Endothelial cell of umbilical vein (primary cell): ENCODE measurements at places on chromosomes 2 and 18.

- DNase-seq = no peak
Observed at GRCh38 chr2:204272089-204272488, 273.2 kb upstream of the PARD3B start.

DNA sequence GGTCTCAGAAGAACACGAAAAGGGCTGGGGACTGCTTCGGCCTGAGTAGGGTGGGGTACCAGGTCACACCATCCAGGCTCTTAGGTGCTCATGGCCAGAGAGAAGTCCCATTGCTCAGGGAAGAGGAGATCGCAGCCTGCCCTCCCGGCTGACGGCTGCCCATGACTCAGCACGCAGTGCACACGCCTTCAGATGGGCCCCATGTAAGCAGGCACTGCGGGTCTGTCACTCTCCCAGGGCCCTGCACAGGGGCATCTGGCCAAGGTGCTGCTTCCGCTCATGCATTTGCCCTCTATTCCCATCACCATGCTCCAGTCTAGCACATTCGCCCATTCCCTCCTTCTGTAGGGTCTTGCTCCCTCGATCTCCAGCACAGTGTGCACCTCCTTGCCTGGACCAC lies 34.7 kb downstream of the SFXN5 start:
- DNase-seq = no peak

- DNase-seq = no peak
Observed at GRCh38 chr2:106119074-106119473, 75.0 kb downstream of the UXS1 start.

GRCh38 chr2:75516378-75517360 lies 44.1 kb downstream of the EVA1A start:
- DNase-seq = peak; percentile 60

- DNase-seq = no peak
Observed at GRCh38 chr2:176668912-176669311, 399.7 kb downstream of the MTX2 start.

DNA sequence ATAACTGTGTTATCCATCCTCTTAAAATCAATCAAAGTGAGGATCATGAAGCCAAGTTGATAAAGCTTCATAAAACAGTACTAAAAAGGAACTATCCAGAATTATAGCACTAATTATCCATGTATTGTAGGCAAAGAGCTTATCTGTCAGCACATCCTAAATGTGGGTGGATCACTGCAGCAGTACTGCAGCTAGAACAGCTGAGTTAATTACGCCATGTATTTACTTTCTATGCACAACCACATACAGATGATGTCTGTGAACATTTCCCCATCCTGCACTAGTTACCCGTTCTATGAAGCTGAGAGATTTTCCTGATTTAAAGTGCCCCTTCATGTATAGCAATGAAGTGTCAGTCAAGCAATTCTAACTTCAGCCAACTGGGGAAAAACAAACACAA lies 96.6 kb downstream of the RAPH1 start:
- DNase-seq = no peak

DNA sequence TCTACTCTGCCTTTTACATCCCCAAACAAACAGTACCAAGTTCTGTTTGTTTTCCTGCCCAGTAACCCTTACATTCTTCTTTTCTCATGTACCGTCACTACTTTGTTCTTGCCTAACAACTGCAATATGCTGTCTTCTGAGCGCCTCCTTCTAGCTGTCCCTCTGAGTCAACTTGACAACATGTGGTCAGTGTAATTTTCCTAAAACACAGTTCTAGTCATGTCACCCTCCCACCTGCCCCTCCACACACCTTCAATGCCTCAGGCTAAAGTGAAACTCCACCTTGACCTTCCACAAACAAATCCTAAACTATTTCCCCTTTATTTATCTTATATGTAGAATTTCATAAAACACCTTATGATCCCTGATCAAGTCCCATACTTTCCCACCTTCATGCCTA lies 124.6 kb upstream of the CD302 start:
- DNase-seq = no peak

GRCh38 chr18:61583548-61583947 lies 250.3 kb downstream of the CDH20 start:
- no peak for DNase-seq

DNA sequence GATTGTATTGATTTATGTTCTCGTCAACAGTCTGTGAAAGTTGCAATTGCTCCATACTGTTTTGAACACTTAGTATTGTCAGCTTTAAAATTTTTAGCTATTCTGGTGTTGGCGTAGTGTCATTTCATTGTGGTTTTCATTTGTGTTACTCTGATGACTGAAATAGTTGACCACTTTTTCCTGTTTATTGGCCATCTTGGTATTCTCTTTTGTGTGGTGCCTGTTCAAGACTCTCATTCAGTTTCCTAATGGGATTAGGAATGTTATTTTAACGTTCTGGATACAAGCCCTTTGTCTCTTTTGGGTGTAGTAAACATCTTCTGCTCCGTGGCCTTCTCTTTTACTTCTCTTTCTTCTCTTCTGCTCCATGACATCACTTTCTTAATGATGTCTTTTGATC lies 82.7 kb upstream of the SMAD2 start:
- no peak for DNase-seq

DNA sequence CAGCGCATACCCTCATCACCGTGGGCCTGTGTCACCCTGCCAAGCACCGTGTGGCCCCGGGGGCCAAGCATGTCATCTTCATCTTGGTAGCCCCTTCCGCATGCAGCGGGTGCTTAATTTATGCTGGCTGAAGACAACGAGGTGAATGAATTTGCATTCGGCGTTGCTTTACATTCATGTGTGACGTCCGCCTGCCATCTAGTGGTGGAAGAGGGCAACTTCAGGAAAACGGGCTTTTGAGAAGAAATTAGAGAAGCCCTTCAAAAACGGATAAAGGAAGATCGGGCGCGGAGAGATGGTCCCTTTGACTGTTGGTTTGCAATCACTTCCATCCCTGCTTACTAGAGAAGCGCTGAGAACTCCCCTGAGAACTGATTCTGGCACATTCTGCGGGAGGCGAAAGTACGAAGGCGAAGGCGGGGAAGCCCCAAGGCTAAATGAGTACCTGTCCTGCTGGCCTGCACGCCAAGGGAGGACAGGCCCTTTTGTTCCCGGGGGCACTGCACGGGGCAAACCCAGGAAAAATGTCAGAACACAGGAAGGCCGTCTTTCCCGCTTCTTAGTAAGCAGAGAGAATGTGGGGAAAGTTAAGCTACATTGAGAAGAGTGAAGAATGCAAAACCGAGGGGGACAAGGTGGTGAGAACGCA lies 145.9 kb downstream of the ZNF516 start:
- DNase-seq = peak; percentile 59

DNA sequence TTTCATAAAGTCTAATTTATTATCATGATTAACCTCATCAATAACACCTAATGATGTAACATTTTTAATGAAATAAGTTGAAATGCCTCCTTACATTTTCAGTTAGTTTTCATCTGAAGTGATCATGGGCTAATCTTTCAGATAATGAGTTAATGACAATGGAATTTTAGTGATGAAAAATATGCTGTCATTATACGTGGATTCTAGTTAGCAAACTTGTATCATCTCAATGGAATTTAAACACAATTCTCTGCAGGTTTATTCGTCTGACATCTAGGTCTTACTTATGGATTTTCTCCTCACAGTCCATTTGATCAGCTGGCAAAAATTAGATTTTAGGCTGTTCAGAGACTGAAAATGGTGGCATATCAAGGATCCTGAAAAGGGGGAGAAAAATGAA lies 885.0 kb downstream of the SLC4A3 start:
- DNase-seq = no peak

DNA sequence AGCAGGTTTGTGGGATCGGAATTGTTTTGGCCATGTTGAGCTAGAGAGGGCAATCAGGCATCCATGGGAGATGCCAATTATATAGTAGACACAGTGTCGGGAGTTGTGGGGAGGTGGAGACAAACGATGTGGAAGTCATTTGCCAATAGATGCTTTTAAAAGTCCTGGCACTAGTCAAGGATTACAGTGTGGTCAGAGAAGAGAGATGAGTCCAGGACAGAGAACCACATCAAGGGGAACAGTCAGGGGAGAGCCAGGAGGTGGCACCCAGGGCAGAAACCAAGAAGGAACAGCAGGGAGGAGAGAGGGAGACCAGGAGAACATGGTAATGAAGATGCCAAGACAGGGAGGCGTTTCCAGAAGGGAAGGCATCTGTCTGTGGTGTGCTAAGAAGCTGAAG lies 81.2 kb downstream of the ARL4C start:
- DNase-seq = no peak

- no peak for DNase-seq
Observed at GRCh38 chr18:6590326-6590725, 139.2 kb upstream of the ARHGAP28 start.

DNA sequence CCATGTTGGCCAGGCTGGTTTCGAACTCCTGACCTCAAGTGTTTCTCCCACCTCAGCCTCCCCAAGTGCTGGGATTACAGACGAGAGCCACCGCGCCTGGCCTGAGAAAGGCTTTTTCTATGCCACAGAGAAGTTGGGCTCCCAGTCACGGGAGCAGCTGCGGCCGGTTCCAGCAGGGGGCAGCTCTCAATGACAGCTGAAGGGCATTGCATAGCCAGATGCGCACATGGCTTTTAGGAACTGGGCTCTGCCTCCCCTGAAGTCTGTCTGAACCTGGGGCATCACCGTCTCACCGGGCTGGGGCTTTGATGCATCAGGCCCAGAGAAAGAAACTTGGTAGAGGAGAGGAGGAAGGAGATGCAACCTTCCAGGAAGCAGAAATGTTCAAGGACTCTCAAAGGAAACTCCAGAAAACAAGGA lies 84.2 kb upstream of the LAPTM4A start:
- DNase-seq = peak; percentile 62

DNA sequence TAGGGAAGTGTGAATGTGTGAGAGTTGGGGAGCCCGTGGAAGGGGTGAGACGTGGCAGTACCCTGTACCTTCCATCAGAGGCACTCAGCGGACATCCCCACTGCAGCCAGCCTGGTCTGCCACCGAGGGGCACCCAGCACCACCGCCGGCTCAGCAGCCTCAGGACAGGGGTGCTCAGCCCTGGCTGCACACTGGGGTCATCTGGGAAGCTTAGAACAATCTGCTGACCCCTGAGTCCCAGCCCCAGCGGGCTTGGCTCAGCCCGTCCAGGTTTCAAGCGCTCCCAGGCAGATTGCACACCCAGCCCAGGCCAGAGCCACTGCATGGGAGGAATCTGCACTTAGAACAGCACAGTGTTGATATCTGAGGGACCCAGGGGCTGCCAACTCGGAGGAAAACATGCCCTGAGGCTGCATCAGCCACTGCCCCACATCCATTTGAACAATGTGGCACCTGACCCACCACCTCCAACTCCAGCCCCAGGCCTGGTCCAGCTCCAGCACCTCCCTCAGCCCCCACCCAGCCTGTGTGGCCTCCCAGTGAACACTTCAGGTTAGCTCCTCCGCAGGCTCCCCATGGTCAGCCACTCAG lies 147.1 kb upstream of the OTOS start:
- no peak for DNase-seq

DNA sequence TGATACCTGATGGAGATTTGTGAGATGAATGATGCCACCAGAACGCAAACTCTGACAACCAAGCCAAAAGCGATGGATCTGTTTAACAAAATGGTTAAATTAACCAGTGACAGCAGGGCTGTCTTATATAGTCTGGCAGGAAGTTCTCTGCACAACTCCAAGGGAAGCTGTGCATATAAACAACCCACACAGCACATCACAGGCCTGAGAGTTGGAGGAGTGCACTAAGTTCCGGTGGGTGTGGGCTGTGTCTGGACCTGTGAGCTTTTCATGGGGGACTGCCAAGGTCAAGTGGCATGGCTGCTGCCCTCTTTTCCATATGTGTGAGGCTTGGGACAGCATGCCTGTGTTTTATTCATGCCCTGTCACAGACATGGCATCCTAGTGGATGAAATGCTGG lies 414.6 kb upstream of the TRIB2 start:
- no peak for DNase-seq

- no peak for DNase-seq
Observed at GRCh38 chr18:62978251-62979049, 263.1 kb downstream of the PHLPP1 start.

DNA sequence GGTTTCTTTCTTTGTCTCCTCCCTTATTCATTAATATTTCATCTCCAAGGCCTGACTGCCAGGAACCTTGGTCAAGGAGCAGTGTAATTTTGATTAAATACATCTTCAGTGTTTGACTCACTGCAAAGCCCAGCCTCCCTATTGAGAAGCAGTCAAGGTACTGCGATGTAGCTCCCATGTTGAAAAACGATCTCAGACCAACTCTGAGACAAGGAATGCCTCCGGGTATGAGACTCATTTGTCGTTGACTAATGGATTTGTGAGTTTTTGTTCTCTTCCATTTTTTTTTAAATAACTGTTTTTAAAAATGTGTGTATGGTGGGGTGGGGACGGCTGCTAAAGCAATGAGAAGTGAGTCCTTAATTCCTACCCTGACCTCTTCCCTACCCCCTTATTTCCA lies 361.6 kb downstream of the SOX11 start:
- DNase-seq = no peak

DNA sequence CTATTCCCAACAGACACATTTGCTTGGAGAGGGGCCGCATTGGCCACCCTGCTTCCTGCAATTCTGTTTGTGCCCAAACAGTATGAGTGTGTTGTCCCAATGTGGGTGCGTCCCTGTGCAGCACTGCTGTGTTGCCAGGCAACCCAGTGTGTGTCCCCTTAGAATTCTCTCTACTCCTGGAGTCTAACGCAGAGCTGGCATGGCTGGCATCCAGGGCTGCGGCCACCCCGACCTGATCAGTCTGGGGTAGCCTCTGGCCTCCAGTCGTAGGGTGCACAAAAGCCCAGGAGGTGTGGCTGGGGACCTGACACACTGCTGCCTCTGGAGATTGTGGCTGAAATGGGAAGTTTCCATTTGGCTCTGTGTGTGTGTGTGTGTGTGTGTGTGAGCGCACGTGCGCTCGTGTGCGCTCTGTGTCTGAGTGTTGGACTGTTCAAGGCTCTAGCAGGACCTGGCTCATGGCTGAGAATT lies 48.0 kb downstream of the TEX44 start:
- peak; percentile 35 for DNase-seq

DNA sequence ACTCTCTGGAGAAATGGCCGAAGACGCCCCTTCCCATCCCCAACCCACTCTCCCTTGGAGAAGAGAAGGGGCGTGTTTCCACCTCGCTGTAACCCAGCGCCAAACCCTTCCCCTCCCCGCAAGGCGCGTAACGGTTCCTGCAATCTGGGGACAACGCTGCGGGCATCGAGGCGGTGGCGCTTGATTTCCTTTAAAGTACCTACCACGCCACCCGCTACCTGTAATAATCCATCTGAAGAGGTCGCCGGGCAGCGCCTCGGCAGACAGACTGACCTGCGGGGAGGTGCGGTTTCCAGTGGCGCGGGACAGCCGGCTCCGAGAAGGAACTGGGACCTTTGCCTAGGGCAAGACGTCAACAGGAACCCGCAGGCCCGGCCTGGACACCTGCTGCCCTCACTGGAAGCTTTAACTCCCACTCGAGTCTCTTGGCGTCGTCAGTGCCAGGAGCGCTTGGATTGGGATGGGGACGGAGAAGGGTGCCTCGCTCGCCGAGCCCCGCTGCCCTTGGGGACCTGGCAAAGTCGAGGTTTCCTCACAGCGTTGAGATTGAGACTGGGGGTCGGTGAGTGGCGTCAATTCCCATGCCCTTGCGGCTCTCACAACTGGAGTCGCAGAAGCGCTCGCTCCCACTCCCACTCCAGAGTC lies at the start of gene CYP1B1:
CYP1B1 (minus strand) TSS at position 645 of the 645 bp plus-strand sequence. CDS start 763 bp downstream, outside the sequence.
- no peak for DNase-seq

- DNase-seq = peak; percentile 68
Observed at GRCh38 chr2:166106431-166107015, 21.3 kb downstream of the SCN1A start.

GRCh38 chr2:160433466-160434140 lies 60.0 kb downstream of the RBMS1 start:
- peak; percentile 52 for DNase-seq
